ENCODE measurements at places on chromosomes 7 and 10.

DNA sequence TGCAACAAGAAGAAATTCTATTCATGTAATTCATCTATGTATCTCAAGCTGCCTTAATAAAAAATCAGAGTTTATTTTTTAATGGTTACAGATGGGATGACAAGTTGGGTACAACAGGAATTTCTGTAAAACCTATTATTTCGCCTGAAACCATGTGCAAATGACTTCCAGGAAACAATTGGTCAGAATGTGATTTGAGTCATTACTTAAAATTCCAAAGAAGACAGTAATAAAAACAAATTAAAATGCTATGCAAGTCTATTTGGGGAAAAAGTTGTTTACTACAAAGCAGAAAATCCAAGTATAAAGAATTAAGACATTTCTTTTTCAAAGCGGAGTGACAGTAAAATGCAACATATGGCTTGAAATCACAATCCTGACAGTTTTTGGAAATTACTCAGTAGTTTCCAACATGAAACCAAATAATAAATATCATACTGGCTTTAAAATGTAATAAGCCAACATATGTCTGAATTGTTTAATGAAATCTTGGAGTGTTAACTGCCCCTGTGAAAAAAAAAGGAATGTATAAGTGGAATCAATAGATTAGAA lies 41.5 kb upstream of the SEMA3C start:
- DNase-seq: no peak

DNA sequence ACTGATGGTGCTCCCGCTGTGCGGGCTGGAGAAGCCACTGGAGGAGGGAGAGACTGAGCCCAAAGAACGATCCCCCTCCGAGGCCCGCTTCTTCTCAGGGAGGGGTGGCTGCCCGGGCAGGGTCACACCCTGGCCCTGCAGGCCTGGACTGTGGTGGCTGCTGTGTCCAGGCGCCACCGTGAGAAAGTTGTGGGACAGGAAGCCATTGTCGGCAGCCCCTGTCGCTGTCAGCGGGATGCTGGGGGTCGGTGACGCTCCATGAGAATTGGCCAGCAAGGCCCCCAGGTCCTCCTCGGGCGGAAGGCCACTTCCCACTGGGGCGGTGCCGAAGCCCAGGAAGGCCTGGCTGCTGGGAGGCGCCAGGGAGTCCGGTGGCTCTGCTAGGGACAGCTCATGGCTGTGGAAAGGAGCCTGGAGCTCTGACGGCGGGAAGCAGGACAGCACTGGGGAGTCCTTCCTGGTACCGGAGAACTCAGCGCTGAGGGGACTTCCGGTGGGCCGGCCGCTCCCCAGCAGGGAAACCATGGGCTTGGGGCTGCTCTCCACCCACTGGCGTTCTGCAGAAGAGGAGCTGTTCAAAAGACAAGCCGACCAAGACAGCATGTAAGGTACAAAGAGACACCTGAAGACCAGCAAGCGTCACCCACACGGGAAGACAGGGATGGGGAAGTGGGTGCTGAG lies 278.8 kb downstream of the TNS3 start:
- DNase-seq: no peak

GRCh38 chr7:47669901-47670384 lies 88.0 kb upstream of the TNS3 start:
- no peak for DNase-seq

DNA sequence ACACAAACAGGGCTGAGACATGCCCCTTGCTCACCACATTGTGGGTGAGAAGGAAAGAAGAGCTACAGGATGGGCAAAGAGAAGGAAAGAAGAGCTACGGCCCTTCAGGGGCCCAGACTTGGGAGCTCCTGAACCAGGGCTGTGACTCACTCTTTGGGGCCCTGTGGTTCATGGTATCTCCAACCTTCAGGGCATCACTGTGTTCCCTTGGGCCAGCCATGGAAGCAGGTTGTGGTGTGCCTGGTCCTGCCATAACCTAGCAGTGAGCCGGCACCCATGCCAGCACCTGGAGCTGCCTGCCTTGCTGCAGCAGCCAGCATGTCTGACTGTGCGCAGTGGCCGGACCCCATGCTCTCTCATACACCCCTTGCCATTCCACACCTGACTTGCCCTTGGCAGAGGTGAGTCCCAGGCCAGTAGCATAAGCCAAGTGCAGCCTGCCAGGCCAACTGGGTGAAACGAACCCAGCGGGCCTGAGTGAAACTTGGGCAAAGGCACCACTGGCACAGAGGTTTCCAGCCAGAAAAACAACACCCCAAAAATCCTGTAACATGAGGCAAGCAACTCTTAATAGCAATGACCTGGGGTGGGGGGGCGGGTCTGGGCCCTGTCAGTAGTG lies 89.0 kb upstream of the CACUL1 start:
- no peak for DNase-seq
